ENCODE measurements at places on chromosomes 1 and 21.
A peak's percentile ranks its signal among the peaks of the same experiment; 100 is the strongest.

GRCh38 chr1:61869691-61870109, 127.4 kb downstream of the PATJ start:
- no peak for DNase-seq

DNA sequence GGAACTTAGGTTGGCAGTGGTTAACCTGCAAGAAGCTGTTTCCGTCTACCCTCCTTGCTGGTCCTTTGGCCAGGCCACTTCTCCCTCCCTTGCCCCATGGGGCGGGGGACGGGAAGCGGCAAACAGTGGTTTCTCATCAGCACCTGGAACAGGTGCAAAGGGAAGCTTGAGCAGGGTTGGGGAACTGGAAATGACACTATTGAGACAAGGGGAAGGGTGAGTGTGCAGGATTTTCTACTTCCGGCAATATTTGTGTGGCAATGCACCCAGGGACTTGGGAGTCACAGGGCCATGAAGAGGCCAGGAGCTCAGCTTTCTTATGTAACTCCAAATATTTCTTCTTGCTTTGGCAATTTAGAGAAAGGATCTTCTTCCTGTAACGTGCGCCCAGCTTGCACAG, 29.0 kb upstream of the SARS1 start:
- no peak for DNase-seq

DNA sequence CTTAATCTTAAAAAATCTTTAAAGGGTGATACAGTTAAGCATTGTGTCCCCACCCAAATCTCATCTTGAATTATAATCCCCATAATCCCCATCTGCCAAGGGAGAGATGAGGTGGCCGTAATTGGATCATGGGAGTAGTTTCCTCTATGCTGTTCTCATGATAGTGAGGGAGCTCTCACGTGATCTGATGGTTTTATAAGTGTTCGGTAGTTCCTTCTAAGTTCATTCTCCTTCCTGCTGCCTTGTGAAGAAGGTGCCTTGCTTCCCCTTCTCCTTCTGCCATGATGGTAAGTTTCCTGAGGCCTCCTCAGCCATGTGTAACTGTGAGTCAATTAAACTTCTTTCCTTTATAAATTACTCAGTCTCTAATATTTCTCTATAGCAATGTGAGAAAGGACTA, 10.7 kb downstream of the DHRS3 start:
- DNase-seq = no peak

GRCh38 chr1:27102707-27103468, 52.0 kb downstream of the SLC9A1 start:
- peak; percentile 74 for DNase-seq

DNA sequence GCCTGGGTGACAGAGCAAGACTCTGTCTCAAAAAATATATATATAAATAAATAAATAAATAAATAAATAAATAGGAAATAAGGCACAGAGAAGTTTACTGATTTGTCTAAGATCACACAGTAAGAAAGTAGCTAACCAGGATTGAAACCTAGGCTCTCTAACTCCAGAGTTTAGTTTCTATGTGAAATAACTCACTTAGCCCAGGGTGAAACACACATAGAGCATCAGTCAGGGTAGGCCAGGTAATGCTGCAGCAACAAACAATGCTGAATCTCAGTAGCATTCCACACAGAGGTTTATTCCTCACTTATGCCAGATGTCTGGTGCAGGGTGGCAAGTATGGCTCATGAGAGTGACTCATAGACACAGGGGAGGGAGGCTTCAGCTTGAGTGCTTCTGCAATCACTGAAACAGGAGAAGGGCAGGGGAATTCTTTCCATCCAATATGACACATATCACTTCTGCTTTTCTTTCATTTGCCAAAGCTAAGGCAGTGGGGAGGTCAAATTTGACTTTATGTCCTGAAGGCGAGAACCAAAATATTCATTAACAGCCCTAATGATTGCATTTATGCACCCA, 37.1 kb upstream of the KANK4 start:
- DNase-seq = peak; percentile 63

- DNase-seq = no peak
Measured at GRCh38 chr1:16607433-16607851, 5.9 kb downstream of the NBPF1 start.

- no peak for DNase-seq
Measured at GRCh38 chr1:68132426-68133130, 82.2 kb upstream of the DIRAS3 start.

All from NB4 (cell line).